ENCODE measurements at places on chromosomes 1 and 21.

DNA sequence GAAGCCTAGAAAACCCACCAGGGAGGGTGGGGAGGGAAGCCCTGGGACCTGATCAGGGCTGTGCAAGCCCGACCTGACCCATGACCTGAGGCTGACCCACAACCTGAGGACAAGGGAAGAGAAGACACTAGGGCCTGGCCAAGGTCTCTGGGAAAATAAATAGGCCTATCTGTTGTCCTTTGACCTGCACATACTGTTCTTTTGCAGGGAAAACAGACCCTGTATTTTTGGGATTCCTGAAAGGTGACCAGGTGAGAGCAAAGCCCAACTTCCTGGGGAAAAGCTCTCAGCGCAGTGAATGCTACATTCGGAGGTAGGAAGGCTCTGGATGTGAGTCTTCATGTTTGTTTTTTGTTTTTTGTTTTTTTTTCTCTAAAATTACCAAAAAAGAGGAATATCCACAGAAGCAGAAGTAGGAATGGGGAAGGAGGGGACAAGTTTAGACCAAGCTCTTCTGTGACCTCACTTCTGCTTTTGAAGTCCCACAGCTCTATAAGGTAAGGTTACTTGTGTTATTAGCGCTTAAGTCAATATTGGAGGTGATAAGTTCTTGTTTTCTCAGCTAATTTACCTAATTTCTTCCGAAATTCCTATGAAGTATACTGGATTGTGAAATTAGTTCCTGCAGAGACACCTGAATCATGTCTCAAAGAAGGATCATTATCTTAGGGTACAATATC, 26.2 kb upstream of the LYST start:
- DNase-seq: no peak

GRCh38 chr1:206029484-206029883, 5.8 kb upstream of the CTSE start:
- no peak for DNase-seq

DNA sequence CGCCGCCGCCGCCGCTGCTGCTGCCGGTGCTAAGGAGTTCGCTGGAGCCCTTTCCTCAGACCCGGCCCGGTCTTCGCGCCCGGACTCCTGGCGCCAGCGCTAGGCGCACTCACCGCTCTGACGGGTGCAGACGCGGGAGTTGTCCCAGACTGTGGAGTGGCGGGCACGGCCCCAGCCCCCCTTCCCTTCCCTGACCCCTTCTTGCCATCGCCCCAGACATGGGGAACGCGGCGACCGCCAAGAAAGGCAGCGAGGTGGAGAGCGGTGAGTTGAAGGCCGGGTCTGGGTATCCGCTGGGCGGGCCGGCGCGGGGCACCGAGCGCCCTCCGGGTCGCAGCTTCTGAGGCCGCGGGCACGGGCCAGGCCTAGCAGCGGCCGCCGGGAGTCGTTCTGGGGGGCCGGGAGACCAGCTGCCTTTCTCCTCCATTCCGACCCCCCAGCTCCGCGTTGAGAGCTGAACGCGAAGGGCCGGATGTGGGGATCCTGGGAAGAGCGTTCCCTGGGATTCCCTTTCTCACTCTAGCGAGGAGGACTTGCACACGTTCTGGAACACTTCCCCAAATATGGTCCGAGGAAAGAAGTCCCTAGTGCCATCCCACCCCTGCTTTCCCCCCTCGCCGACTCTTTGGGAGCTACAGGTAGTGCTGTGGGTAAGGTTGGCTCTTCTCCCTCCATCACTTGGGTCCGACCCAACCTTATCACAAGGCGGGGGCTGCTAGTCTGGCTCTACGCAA, 65.8 kb upstream of the PRKACB start:
- DNase-seq: peak; percentile 35

DNA sequence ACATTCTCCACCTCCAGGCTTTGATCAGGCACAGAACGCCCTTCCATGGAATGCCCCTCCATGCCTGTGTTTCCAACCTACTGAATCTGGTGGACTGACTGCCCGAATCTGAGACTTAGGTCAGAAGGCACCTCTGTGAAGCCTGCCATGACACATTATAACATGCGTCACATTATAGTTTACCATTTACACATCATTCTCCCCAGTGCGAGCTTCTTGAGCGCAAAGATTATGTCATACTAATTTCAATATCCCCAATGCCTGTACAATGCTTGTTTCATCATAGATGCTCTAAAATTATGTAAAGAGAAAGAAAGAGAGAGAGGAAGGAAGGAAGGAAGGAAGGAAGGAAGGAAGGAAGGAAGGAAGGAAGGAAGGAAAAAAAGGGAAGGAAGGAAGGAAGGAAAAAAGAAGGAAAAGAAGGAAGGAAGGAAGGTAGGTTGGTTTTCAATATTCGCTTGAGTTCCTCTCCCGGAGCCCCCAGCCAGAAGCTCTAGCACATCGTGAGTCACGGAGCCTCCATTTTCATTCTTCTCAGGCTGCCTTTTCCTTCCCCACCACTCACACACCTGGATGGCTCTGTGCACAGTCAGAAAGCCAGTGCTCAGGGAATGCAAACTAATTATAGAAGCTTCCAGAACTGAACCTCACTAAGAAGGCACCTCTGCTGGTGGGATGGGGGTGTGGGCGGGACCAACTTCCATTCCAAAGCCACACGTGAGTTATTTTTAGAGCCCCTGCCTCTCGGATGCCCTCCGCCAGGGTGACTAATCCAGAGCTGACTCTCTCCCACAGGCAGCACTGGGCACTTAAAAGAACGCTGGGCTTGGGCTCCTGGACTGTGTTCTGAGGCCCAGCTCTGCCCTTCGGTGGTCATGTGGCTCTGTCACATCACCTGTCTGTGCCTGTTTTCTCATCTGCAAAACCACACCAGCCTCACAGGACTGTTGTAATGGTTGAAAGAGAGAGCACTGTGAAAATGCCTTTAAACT, 27.4 kb downstream of the LAMB3 start:
- no peak for DNase-seq

DNA sequence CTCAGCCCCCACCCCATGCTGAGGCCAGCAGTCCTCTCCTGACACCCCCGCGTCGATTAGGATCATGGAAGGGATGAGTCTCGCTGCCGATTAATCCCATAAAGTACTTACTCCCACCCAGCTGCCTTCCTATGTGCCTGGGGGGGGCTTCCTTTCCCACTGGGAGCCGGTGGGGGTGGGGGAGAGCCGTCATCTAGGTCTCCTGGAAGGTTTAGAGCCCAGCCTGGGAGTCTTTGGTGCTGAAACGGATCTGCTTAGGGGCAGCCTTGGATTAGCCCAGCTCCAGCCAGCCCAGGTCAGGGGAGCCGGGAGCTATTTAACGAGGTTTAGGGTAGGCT, 9.8 kb downstream of the SAMD11 start:
- DNase-seq: no peak

DNA sequence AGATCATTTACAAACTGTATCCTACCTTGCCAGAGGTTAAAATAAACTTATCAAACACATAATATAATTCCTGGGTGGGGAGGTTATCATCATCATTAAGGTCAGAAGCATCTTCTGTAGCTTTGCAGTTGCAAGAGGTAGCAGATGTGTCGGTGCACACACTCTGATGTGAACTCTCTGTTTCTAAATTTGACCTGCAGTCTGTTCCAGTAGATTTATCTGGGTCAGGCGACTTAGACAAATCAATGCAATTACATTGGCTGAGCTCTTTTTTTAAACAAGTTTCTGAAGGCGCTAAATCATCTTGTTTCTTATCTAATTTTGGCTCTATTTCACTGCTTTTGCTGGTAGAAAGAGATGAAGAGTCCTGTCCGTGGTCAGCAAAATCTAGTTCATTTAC, 70.4 kb downstream of the PRPF38A start:
- DNase-seq: no peak

GRCh38 chr1:79822053-79822452, 815.5 kb upstream of the ADGRL4 start:
- DNase-seq: no peak

DNA sequence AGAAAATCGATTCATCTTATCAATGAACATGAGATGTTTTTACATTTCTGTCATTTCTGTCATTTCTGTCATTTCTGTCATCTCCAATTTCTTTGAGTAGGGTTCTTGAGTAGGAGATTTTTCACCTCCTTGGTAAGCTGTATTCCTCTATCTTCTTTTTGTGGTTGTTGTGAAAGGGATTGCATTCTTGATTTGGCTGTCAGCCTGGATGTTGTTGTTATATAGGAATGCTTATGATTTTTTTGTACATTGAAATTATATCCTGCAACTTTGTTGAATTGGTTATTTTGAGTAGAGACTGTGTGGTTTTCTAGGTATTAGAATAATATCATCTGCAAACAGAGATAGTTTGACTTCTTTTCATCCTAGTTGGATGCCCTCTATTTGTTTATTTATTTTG, 1233.7 kb downstream of the PLA2G4A start:
- no peak for DNase-seq

- DNase-seq: no peak
These were observed 275.2 kb upstream of the C1orf105 start for GRCh38 chr1:172145231-172145651.

DNA sequence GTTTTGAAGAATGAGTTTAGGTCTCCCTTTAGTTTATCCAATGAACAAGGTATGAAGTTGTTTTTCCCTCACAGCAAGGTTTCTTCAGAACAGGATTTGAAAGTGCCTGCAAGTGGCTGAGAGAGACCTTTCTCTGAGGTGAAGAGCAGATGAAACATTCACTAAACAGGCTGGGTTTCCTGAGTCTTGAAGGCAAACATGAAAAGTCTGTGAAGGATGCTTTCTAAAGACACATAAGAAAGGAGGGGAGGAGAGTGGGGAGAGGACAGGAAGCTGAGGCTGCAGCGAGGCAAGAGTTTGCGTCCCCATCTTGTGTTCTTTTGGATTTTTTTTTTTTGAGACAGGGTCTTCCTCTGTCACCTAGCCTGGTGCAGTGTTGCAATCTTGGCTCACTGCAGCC, 95.7 kb upstream of the SIM2 start:
- no peak for DNase-seq

DNA sequence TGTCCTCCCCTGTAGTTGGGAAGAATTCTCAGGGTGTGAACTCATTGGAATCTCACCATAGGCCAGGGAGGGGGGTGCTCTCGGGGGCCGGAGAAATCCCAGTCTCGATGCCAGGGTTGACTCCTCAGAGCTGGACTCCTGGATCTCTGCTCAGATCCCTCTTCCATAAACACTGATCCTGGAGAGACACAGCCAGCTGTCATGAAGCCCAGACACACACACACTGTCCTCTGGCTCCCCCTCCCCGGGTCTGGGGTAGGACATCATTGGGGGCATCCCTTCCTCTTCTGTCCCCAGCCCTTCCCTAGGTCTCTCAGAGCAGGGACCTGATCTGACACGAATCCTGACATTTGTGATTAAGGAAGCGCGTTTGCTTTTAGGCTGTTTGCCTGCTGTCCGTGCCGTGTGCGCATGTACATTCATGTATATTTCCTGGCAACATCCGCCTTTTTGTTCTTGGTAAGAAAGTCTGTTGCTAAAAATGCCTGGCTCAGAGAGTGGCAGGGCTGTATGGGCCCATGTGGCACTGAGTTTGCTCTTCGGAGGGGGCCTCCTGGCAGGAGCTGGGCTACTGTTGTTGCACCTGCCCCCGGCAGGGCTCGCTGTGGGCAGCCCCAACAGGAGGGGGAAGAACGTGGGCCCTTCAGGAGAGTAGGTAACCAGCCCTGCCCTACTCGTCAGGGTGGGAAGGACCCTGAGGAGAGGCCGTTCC, 45.4 kb upstream of the SELENON start:
- DNase-seq: no peak

DNA sequence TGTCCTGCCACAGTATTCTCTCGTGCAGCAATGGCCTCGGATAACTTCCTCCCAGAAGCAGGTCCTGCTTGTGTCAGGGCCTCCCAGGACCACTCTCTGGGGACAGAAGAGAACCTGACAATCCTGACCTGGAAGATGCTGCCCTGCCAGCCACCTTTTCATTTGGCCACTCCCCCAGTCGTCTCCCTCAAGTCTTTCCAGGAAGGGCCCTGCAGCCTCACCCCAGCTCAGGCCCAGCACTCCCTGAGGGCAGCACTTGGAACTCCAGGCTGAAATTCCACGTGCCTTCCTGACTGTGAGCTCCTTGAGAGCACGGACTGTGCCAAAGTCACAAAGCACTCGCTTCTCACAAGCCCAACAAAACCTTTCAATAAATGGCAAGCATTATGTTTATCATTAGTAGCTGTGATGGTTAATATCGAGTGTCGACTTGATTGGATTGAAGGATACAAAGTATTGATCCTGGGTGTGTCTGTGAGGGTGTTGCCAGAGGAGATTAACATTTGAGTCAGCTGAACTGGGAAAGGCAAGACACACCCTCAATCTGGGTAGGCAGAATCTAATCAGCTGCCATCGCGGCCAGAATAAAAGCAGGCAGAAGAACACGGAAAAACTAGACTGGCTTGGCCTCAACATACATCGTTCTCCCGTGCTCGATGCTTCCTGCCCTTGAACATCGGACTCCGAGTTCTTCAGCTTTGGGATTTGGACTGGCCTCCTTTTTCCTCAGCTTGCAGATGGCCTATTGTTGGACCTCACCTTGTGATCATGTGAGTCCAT, 2.3 kb upstream of the CLEC20A start:
- no peak for DNase-seq

GRCh38 chr1:222048094-222048595, 306.3 kb upstream of the DUSP10 start:
- DNase-seq: no peak

GRCh38 chr1:53688381-53689102, 50.4 kb downstream of the GLIS1 start:
- DNase-seq: no peak

GRCh38 chr1:231039161-231040018, 664 bp downstream of the FAM89A start:
- DNase-seq: no peak

- no peak for DNase-seq
These were observed 35.4 kb downstream of the QSOX1 start for GRCh38 chr1:180190091-180190490.

DNA sequence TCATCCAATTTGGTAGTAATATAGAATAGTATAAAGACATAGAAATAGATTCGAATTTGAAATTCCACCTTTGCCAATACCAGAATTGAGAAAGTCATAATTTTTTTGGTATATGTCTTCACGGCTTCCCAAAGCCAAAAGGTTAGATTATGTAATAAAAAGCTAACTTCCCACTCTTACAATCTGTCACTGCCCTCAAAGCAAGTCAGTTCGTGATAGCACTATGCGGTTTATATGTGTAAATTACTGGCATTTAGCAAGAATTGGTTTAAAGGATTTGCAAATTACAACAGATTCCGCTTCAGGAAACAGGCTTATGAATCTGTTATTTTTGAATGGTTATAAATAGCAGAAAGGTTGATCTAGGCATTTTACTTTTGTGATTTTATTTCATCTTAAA, 679.4 kb upstream of the ADGRL2 start:
- no peak for DNase-seq

DNA sequence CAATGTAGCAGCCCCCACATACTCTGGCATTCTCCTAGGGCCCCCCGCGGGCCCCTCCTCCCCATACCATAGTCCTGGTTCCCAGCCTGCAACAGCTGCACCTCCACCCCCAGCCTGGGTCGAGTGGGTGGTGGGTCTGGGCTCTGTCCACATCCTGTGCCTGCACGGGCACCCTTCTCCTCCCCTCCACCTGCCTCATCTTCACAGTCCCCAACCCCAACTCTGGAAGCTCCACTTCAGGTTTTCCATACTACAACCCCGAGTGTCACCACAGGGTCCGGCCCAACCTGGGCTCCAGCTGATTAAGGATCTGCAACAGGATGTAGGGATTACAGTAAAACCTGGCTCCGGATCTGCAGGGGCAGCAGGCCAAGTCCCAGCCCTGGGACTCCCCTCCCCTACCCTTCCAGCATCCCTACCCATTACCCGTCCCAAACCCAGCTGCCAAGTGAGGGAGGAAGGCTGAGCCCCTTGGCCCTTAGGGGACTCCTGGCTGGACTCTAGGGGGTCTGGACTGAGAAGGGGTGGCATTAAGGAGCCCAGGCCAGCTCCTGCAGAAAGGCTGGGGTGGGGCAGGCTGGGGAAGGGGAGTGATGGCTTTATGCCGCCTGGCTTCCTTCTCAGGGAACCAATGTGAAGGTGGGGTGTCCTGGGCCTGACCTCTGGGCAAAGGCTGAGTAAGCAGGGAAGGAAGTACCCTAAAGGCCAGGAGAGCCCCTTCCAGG, 116.8 kb downstream of the CASZ1 start:
- no peak for DNase-seq
